Hematopoietic multipotent progenitor cell treated with erythropoietin and hydrocortisone succinate and interleukin-3 and kit ligand, for 15 days (in vitro differentiated cells): ENCODE measurements at places on chromosomes 3 and 15.

- DNase-seq = no peak
These were observed 20.0 kb downstream of the MASP1 start for GRCh38 chr3:187271582-187271981.

GRCh38 chr15:99409560-99409959 lies 156.2 kb upstream of the MEF2A start:
- DNase-seq = no peak

GRCh38 chr3:53618936-53619335 lies 124.5 kb downstream of the CACNA1D start:
- no peak for DNase-seq

DNA sequence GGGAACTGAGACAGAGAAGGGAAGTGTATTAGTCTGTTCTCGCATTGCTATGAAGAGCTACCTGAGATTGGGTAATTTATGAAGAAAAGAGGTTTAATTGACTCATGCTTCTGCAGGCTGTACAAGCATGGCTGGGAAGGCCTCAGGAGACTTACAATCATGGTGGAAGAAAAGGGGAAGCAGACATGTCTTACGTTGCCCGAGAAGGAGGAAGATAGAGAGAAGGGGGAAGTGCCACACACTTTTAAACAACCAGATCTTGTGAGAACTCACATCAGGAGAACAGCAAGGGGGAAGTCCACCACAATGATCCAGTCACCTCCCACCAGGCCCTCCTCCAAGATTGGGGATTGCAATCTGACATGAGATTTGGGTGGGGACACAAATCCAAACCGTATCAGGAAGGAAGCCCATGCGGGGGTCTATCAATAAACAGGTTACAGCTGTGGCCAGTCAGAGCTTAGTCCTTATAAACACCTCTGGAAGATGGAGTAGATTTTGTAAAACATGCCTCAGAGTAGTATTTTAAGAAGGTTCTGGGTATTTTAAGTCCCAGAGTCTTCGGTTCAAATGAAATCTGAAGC lies 153.9 kb downstream of the GHSR start:
- DNase-seq = no peak

DNA sequence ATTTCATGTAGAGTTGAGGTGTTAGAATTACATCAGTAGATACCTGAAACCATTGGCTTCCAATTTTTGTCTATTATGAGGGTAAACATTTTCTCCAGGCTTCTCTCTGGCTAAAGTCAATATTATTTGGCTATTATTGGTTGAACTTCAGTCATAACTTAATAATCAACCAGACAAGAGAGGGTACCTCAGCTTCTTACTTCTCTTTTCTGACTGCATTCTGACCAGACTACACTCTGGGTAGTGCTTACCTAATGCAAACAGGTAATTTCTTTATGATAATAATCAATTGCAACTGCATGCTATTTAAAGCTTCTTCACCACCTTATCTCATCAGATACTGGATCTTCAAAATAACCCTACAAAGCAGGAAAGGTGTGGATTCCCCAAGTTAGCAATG lies 85.1 kb downstream of the ANP32A start:
- no peak for DNase-seq

- DNase-seq = peak; percentile 64
These were observed 31.0 kb downstream of the GRIP2 start for GRCh38 chr3:14508966-14509795.

- no peak for DNase-seq
These were observed 361.4 kb downstream of the CHL1 start for GRCh38 chr3:557972-558371.

DNA sequence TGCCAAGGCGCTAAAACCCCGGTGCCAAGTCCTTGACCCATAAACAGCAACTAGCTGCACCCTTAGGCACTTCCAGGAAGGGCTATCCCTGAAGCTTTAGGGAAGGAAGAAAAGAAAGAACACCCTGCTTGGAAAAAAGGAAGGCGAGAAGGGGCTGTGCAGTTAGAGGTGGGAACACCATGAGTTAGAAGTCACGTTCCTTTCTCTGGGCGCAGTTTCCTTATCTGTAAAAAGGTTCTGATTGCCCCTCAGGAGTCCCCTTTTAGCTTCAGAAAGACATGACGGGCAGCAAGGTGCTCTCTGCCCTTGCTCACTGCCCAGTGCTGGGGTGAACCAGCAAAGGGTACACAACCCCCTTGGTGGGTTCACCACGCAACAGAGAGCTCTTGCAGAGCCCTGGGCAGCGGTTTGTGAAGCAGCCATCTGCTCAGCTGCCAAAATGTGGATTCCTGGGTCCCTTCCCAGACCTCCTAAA lies 798 bp downstream of the GCHFR start:
- peak; percentile 45 for DNase-seq

DNA sequence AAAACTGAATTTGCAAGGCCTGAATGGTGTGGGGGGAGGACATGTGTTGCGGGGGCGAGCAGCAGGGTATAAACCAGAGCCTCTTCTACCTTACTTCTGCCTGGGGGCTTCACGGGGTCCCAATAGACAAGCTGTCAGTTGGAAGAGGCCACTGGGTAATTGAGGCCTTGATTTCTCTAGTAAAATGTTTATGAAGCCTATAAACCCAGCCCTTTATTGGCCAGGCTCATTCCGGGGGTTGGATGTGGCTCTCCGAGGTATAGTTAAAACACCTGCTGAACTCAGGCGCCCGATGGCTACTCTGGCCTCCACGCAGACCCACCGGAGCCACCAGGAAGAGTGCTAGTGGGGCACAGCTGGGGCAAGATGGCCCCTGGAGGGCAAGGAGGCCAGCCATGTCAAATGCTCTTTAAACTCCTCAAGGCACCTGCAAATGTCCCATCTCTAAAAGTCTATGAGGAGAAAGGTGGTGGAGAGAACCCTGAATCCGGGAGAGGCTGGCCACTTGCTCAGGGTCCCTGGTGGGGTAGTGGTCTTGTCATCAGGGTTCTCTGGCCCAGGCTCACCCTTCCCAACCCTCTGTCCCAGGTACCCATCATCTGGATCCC lies 34.3 kb downstream of the IGDCC3 start:
- no peak for DNase-seq

- DNase-seq = no peak
These were observed 45.6 kb downstream of the SENP2 start for GRCh38 chr3:185631508-185632206.

- DNase-seq = no peak
These were observed 59.0 kb upstream of the SMAD3 start for GRCh38 chr15:67006083-67007065.

GRCh38 chr3:71322154-71322553 lies 261.4 kb downstream of the FOXP1 start:
- no peak for DNase-seq

DNA sequence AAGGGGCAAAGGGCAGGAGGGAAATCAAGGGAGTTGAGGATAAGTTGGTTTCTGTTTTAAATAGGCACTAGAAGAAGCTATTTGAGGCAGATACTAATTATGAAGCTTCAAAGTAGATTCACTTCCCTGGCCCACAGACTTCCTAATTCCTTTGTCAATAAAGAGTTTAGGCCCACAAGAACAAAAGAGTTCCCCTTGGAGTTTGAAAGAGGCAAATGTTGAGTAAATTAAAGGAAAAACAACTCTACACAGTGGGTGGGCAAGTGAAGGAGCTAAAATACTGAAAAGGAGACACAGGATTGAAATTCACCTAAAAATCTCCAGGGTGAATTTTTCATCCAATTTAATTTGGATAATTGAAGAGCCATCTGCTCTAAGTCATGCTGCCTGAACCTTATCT lies 411.7 kb upstream of the RORA start:
- no peak for DNase-seq

GRCh38 chr3:134229038-134229437 lies 21.6 kb downstream of the RYK start:
- DNase-seq = no peak

DNA sequence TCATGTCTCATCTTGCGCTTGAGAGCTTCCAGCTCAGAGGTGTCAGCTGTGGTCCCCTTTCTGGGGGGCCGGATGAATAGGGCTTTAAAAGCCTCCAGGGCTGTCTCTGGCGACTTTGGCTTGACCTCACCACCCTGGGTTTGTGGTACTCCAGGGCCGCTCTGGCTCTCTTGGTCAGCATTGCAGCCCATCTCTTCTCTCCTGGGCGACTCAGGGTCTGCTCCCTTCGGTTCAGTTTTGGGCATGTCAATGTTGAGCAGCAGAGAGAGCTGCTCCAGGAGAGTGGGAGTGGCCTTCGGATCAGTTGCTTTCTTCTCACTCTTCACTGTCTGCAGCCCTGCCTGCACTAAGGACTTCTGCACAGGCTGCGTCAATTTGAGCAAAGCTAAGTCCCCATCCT lies 127.9 kb downstream of the FMN1 start:
- DNase-seq = no peak
